CD4-positive, alpha-beta T cell treated with Interleukin-17A for 4 hours (primary cell): ENCODE measurements at places on chromosomes 1 and 21.

GRCh38 chr1:45834689-45835088, 31.3 kb downstream of the MAST2 start:
- no peak for DNase-seq

DNA sequence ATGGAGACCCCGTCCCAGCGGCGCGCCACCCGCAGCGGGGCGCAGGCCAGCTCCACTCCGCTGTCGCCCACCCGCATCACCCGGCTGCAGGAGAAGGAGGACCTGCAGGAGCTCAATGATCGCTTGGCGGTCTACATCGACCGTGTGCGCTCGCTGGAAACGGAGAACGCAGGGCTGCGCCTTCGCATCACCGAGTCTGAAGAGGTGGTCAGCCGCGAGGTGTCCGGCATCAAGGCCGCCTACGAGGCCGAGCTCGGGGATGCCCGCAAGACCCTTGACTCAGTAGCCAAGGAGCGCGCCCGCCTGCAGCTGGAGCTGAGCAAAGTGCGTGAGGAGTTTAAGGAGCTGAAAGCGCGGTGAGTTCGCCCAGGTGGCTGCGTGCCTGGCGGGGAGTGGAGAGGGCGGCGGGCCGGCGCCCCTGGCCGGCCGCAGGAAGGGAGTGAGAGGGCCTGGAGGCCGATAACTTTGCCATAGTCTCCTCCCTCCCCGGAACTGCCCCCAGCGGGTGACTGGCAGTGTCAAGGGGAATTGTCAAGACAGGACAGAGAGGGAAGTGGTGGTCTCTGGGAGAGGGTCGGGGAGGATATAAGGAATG, 505 bp downstream of the LMNA start:
- peak; percentile 44 for DNase-seq

- DNase-seq, result peak; percentile 84
These were observed 21.3 kb downstream of the UBASH3A start for GRCh38 chr21:42424914-42425541.

GRCh38 chr1:62884156-62884740, 100.3 kb downstream of the ATG4C start:
- no peak for DNase-seq

DNA sequence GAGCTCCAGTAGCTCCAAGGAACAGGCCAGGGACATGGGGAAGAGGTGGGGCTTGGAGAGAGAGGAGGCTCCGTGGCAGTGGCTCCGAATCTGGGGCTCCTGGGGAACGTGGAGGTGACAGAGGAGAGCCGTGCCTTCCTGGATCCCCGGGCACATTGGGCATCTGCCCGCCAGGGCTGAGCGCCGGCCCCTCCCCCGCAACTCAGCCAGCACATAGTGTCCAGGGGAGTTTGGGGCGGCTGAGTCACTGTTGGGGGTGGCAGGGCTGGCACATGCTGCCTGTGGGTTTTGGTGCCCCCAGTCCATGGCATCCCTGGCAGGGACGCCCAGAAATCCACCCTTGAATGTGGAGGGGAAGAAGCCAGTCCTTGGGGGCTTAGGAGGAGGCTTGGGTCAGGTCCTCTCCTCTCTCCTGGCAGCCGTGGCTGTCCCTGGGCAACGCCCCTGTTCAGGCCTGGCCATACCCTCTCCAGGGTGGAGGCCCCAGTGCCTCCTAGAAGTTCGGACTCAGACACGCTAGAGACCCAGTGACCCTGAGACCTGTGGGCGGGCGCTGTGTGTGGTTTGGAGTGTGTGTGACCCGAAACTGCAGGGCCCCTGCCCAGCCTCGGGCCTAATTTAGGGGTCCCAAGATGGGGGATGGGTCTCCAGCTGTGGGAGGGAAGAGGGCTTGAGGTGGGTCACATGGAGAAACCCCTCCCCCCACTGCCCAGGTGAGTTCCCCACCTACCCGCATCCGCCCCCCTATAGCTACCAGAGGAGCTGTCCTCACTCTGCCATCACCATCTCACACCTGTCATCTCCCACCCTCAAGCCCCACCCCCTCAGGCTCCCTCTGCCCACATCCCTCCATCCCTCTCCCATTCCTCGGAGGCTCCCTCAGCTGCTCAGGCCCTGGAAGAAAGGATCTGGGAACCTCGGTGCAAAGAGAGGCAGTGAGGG, 1.6 kb downstream of the HSPB7 start:
- DNase-seq, result no peak

DNA sequence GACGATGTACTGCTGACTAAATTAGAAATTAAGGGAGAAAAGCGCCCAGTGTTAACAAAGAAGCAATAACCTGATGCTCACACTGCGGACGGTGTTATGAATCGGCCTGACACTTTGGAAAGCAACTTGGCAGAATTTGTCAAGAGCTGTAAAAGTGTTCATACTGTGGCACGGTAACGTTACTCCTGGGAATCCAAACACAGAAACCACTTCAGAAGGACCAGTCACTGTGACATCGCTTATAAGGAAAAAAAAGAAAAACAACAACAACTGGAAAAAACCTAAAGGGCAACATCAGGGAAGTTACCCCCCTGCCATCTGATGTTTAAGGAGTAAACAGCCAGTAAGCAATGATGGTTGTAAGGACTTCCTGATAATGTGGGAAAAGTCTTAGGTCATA, 27.7 kb downstream of the CAPZB start:
- no peak for DNase-seq

DNA sequence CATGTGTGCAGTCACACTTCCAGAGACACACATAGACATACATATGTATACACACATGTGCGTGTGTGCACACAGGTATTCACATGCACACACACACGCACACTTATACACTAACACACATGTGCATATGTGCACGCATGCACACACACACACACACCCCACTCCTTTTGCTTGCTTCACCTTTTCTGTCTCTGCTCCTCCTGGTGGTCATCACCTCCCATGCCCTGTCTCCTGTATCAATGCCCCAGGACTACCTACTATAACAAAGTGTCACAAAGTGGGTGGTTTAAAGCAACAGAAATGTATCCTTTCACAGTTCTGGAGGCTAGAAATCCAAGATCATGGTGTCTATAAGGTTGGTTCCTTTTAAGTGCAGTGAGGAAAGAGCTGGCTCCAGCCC, 27.4 kb downstream of the ETS2 start:
- peak; percentile 13 for DNase-seq

GRCh38 chr1:29711582-29712283, 475.4 kb downstream of the PTPRU start:
- no peak for DNase-seq

DNA sequence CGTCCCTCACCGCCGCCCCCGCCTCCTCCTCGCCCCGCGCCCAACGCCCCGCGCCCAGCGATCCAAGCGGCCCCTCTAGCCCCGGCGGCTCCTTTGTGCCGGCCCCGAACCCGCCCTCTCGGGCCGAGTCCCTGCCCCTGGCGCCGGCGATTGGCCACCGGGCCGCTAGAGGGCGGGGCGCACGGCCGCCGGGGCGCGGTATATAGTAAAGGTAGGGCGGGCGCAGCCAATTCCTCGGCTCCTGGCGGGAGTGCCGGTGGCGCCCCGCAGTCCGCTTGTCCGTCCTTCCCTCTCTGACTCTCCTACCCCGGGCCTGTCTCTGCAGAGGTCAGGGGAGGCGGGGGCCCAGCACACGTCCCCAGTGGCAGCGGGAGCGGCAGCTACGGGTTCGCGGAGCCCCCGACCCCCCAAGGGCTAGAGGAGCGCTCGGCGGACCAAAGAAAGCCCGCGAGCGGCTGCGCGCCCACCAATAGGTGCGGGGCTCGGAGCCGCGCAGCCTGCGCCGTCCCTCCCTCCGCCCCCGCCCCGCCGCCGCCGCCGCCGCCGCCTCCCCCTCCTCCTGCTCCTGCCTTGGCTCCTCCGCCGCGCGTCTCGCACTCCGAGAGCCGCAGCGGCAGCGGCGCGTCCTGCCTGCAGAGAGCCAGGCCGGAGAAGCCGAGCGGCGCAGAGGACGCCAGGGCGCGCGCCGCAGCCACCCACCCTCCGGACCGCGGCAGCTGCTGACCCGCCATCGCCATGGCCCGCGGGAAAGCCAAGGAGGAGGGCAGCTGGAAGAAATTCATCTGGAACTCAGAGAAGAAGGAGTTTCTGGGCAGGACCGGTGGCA, at the start of gene ATP1B1:
Gene ATP1B1, plus strand, starts transcription at position 596 of the 826 bp plus-strand sequence. Its CDS starts 140 bp downstream, at position 736.
- peak; percentile 85 for DNase-seq

GRCh38 chr21:44701541-44701940, 4.6 kb downstream of the KRTAP10-12 start:
- no peak for DNase-seq
